Muscle of leg (tissue), 16 donors: ENCODE measurements at places on chromosomes 5 and 9. TPM values are rescaled to one million over a fixed set of nuclear protein-coding genes. Genes with fewer than 3 reads are reported as not detected.

The IL31RA gene
- 0.77 TPM for polyA plus RNA-seq

The TMEFF1 gene
- 1.5 TPM for polyA plus RNA-seq

The DEPDC1B gene
- polyA plus RNA-seq: 5.2 TPM

The FBP1 gene
- polyA plus RNA-seq: 0.73 TPM

The WDR31 gene
- 3.3 TPM for polyA plus RNA-seq

The SH3TC2 gene
- polyA plus RNA-seq: 1.3 TPM

The GABRA1 gene
- 0.11 TPM for polyA plus RNA-seq

The TAL2 gene
- 27.8 TPM for polyA plus RNA-seq

The SLC6A18 gene
- polyA plus RNA-seq: not detected

The INSYN2B gene
- 0.32 TPM for polyA plus RNA-seq

The FKTN gene
- polyA plus RNA-seq: 16.4 TPM

The SLC36A2 gene
- not detected for polyA plus RNA-seq

The GOLGA1 gene
- 9.9 TPM for polyA plus RNA-seq

The DDX4 gene
- not detected for polyA plus RNA-seq

The GGTA1 gene
- 9.1 TPM for polyA plus RNA-seq

The PCDHGC3 gene
- 117 TPM for polyA plus RNA-seq

The KLHL3 gene
- polyA plus RNA-seq: 4.8 TPM

The LCN1 gene
- not detected for polyA plus RNA-seq

The GBGT1 gene
- polyA plus RNA-seq: 5.1 TPM

The PLPP7 gene
- polyA plus RNA-seq: 24.8 TPM

The ARHGEF37 gene
- polyA plus RNA-seq: 4.1 TPM

The MYOZ3 gene
- polyA plus RNA-seq: 13.1 TPM

The QRFP gene
- polyA plus RNA-seq: 0.66 TPM

The DND1 gene
- 0.15 TPM for polyA plus RNA-seq

The KLF9 gene
- 1.4 TPM for polyA plus RNA-seq

The ADAMTS2 gene
- 22.5 TPM for polyA plus RNA-seq

The CCDC192 gene
- 0.75 TPM for polyA plus RNA-seq

The RIC1 gene
- 16.4 TPM for polyA plus RNA-seq

The SARDH gene
- polyA plus RNA-seq: 5.0 TPM

The TIFAB gene
- 0.18 TPM for polyA plus RNA-seq

The PDE6A gene
- polyA plus RNA-seq: not detected

The CCT5 gene
- 177 TPM for polyA plus RNA-seq

The ALDH1A1 gene
- 31.7 TPM for polyA plus RNA-seq

The DMRT3 gene
- 0.44 TPM for polyA plus RNA-seq

The TRIM7 gene
- polyA plus RNA-seq: 13.6 TPM

The C5orf58 gene
- polyA plus RNA-seq: not detected

The CRB2 gene
- 0.22 TPM for polyA plus RNA-seq

The IL7R gene
- 1.5 TPM for polyA plus RNA-seq

The CCL19 gene
- polyA plus RNA-seq: 0.36 TPM

The ITGA1 gene
- 29.0 TPM for polyA plus RNA-seq

The ERGIC1 gene
- 97.5 TPM for polyA plus RNA-seq

The COL23A1 gene
- polyA plus RNA-seq: 3.1 TPM

The OR2S2 gene
- polyA plus RNA-seq: not detected
